ENCODE measurements at places on chromosomes 5 and 9. TPM values are rescaled to one million over a fixed set of nuclear protein-coding genes. Genes with fewer than 3 reads are reported as not detected.

Gene FAM120AOS
- 38.7 TPM for polyA plus RNA-seq

Gene ZNG1C
- polyA plus RNA-seq: 15.0 TPM

Gene SLCO6A1
- not detected for polyA plus RNA-seq

Gene TRIM36
- 0.39 TPM for polyA plus RNA-seq

Gene ABLIM3
- polyA plus RNA-seq: 20.1 TPM

Gene FGF1
- polyA plus RNA-seq: 89.7 TPM

Gene STPG3
- not detected for polyA plus RNA-seq

Gene TGFBI
- 36.4 TPM for polyA plus RNA-seq

Gene ARL10
- polyA plus RNA-seq: 2.9 TPM

Gene SPINK1
- 234 TPM for polyA plus RNA-seq

Gene RAB3C
- not detected for polyA plus RNA-seq

Gene PCDHAC2
- polyA plus RNA-seq: 0.30 TPM

Gene UBAP1
- polyA plus RNA-seq: 39.4 TPM

Gene ANKRD20A1
- polyA plus RNA-seq: not detected

Gene TMEM267
- 7.1 TPM for polyA plus RNA-seq

Gene CCL19
- polyA plus RNA-seq: 11.4 TPM

Gene RNF224
- polyA plus RNA-seq: 0.80 TPM

Gene PPIC
- polyA plus RNA-seq: 49.5 TPM

Gene PTGES2
- polyA plus RNA-seq: 117 TPM

Gene ADAMTSL2
- 20.0 TPM for polyA plus RNA-seq

Gene FOXD4L5
- not detected for polyA plus RNA-seq

Gene IRX2
- 11.7 TPM for polyA plus RNA-seq
